ENCODE measurements at places on chromosomes 7 and 10.

DNA sequence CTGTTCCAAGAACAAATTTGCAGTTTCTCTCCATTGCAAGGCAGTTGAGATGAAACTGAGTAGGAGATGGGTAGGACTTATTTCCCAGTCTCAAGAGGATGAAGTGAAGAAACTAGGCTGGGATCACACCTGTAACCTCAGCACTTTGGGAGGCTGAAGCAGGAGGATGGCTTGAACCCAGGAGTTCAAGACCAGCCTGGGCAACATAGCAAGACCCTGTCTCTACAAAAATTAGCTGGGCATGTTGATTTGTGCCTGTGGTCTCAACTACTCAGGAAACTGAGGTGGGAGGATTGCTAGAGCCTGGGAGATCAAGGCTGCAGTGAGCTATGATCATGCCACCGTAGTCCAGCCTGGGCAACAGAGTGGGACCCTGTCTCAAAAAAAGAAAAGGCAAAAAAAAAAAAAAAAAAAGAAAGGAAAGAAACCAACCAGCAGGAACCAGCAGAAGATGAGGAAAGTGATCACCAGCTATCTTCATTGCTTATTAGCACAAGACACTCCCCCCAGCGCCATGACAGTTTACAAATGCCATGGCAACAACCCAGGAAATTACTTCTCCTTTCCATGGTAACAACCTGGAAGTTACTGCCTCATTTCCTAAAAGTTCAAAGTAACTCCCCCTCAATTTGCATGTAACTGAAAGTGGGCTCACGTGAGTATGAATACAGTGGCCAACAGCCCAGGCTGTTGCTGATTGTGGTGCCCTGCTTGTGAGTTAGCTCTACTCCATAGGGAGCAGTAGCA, 18.3 kb upstream of the ST8SIA6 start:
- no peak for DNase-seq

DNA sequence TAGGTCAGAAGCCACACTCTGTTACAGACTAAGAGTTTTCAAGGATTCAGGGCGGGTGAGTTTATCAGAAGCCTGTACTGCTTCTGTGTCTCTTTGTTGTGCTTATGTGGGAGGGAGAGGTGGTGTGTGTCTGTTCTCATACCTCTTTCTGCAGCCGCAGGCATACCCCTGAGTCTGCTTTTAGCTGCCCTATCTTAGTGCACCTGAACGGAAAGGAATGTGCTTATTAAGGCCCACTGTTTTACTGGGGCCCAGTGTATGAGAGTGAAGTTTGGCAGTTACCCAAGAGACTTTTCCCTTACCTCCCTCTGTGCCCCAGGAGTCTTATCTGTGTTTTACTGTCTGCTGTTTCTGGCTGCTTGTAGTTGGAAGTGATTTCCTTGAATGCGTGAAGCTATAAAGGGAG, 104.3 kb downstream of the TYW1 start:
- no peak for DNase-seq

- no peak for DNase-seq
These were observed 230.7 kb downstream of the VTI1A start for GRCh38 chr10:112677689-112678088.

DNA sequence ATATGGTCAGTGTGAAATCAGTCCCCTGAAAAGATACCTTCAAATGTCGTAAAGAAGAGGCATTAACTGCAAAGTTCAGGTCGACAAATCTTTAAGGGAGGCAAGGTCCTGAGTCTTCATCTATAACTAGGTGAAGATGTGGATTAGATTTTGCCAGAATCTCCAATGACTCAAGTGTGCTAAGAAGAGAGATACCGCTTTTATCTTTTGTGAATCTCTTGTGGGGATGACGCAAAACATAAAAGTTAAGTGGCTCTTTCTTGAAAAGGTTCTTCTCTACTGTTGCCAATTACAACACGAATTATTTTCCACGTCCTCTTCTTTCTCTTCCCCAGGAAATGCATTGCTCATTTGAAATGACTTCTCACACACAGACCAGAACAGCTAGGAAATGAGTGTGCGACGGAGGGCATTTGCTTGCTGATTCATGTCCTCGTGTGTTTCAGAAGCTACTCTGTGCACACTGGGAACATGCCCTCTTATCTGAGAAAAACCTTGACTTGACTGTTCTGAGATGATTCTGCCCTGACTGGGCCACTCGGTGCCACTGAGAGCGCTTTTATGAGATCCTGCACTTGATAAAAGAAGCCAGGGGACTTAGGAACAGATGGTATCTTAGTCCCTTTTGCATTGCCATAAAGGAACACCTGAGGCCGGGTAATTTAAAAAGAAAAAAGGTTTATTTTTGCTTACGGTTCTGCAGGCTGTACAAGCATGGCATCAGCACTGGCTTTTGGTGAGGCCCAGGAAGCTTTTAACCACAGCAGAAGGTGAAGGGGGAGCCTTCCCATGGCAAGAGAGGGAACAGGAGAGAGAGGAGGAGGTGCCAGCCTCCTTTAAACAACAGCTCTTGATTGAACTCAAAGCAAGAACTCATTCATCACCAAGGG, 169.5 kb upstream of the PFKP start:
- no peak for DNase-seq

- DNase-seq = no peak
These were observed 8.8 kb downstream of the GSTO2 start for GRCh38 chr10:104277785-104278184.

GRCh38 chr7:142431491-142431890, 173.6 kb upstream of the PRSS58 start:
- DNase-seq = no peak
